Activated CD4-positive, alpha-beta T cell treated with anti-CD3 and anti-CD28 coated beads, Interleukin-2, amount 50 U/mL, for 24 hours (primary cell): ENCODE measurements at places on chromosomes 4 and X.
A peak's percentile ranks its signal among the peaks of the same experiment; 100 is the strongest.

GRCh38 chr4:16225167-16225862, 956 bp downstream of the TAPT1 start:
- no peak for DNase-seq

- DNase-seq: no peak
Measured at GRCh38 chr4:168562041-168562571, 65.3 kb downstream of the PALLD start.

- no peak for DNase-seq
Measured at GRCh38 chr4:73275318-73275654, 16.7 kb upstream of the ANKRD17 start.

GRCh38 chrX:125954236-125954635, 211.9 kb downstream of the DCAF12L2 start:
- no peak for DNase-seq

DNA sequence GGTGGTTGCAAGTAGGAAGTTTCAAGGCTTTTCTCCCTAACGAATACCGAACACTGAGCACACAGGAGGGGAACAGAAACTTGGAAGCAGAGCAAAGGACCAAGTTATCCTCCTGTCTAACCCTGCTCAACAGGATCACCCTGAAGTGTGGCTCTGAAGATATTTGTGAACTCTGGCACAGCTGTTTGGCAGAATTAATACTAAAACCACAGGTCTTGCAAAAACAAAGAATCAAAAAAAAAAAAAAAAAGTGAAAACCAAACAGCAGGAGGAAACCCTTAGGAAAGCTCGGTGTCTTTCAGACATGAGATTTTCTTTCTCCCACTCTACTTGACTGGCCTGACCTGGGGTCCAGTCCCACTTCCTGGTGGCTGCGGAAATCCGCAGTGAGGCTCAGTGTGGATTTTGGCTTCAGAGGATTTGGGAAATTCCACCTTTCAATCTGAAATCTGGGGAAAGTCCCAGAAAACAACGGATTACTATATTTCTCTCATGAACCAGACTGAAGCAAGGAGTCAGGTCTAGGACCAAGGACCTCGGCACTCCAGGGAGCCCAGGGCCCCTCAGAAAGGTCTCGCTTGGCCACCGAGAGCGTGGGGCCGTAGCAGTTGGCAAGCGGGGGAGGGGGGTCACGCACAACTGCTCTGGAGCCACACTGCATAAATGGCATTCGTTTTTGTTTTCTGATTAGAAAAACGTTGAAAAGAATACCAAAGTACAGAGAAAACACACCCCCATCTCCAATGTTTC, 867 bp downstream of the TIFA start:
- no peak for DNase-seq

DNA sequence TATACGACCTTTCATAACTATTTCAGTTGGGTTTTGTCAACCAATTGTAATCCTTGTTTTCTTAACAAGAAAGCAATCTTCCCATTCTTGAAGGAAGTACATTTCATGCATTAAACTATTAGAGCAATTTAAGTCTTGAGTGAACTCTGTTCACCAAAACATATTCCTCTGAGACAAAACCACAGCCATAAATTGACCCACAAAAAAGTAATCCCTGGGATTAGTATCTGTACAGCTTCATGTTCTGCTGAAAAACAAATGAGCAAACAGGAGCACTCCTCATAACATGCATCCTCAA, 207.0 kb upstream of the PDE5A start:
- no peak for DNase-seq

DNA sequence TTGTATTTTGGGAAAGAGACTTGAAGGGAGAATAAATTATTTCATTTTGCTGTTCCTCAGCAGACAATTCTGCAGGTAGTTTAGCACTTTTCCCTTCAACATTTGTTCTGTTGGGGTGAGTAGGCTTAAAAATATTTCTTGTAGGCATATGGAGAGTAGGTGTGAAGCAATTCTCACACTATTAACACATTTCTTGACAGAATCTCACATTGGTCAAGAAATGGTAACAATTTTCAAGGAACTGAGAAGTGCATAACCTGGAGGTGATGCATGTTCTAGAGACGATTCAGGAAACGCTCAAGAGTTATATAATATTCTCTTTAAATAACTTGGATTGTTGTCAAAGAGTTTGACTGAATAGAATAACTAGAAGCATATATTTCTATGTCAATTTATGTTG, 658.2 kb downstream of the STIM2 start:
- no peak for DNase-seq

GRCh38 chr4:107578321-107578720, 141.7 kb downstream of the PAPSS1 start:
- no peak for DNase-seq

DNA sequence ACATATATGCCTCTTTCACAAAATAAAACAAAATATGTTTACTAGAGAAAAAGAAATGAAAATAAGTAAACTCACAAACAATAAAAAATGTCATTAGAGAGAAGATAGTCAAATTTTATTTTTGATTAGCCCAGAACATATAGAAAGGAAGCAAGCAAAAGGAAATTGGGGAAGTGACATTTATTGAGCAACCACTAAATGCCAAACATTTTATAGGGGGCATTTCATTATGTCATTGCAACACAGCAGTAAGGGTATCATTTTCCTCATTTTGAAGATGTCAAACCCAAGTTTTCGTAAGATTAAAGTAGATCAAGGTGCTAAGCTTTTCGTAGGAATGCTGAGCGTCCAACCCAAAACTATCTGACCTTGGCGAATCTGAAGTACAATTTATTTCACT, 1331.5 kb upstream of the PABPC4L start:
- no peak for DNase-seq

GRCh38 chrX:49230500-49231232, 2.5 kb downstream of the CACNA1F start:
- DNase-seq: peak; percentile 17

DNA sequence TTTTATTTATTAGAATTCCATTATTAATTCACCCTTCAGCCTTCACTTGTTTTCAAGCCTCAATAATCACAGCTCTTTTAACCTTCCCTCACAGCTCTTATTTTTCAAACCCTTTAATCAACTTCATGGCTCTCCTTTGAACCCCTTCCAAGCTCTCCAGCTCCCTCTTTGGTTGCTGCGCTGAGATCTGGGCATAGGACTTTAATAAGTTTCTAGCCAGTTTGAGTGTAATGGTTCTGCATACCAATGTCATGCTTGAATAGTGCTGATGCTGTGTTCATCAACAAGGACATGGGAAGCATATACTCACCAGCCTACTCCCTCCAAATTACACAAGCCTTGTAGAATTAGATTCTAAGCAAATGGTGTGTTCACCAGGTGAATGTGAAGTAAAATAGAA, 3.5 kb upstream of the RNF212 start:
- no peak for DNase-seq

GRCh38 chr4:119627267-119628255, 1.0 kb downstream of the PDE5A start:
- peak; percentile 19 for DNase-seq

DNA sequence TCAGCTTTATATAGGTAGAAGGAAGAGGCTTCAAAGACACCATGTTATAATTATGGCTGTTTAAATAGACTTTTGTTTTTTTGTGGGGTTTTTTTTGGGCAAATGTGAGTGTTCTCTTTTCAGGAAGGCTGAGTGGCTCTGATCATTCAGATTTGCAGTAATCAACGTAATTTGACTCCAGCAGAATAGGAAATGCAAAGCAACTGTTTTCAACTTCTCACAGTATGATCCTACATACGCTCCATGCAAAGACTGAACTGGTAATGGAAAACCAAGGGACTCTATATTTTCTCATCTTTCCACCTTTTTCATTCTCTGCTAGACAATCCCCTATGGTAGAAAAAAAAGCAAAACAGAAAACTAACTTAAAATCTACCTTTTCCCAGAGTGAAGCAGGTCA, 10.8 kb downstream of the ADH1B start:
- no peak for DNase-seq

DNA sequence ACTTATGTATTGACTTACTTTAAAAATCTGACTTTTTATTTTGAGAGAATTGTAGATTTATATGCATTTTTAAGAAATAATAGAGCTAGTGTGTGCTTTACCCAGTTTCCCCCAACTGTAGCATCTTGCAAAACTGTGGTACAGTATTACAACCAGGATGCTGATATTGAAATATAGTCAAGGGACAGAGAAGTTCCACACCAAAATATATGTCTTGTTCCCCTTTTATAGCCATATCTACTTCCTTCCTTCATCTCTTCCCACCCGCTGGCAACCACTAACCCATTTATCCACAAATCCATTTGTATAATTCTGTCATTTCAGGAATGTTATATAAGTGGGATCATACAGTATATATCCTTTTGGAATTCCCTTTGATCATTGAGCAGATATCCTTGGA, 16.8 kb downstream of the KDM6A start:
- no peak for DNase-seq

- DNase-seq: no peak
Measured at GRCh38 chr4:993111-994029, at the start of gene SLC26A1. Gene SLC26A1, minus strand, starts transcription at chr4:993404. Its CDS starts 1,701 bp downstream, at chr4:991703.

GRCh38 chr4:21470535-21470934, 478.0 kb downstream of the KCNIP4 start:
- DNase-seq: no peak

GRCh38 chrX:107711521-107712181, 63.9 kb downstream of the TSC22D3 start:
- DNase-seq: no peak

GRCh38 chr4:43360296-43360695, 467.8 kb downstream of the GRXCR1 start:
- DNase-seq: no peak

GRCh38 chr4:78688366-78688765, 87.8 kb upstream of the BMP2K start:
- no peak for DNase-seq

GRCh38 chr4:163003979-163004378, 162.7 kb downstream of the NAF1 start:
- no peak for DNase-seq

GRCh38 chrX:6021316-6022091, 207.2 kb downstream of the NLGN4X start:
- DNase-seq: peak; percentile 21

DNA sequence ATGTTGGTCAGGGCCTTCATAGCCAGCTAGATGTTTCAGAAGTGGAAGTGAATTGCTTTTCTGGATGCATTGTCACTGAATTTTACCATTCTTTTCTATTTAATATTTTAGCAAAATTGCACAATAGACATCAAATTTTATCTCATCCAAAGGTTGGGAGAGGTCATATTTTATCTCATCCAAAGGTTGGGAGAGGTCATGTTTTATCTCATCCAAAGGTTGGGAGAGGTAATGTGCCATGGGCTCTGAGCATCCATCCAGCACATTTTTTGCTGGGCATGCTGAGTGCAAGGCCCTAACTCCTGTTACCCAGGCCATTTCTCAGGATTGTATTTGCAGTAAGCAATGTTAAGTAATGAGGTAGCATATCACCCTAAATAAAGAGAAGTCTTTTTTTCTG, 14.7 kb upstream of the CYP2U1 start:
- DNase-seq: no peak
